Melanocyte of skin (primary cell): ENCODE measurements at places on chromosomes 16 and 17. TPM values are rescaled to one million over a fixed set of nuclear protein-coding genes. Genes with fewer than 3 reads are reported as not detected.

Gene NGFR
- total RNA-seq, result 10.0 and 13.3 TPM in 2 replicates

Gene ZP2
- not detected in 2 replicates for total RNA-seq

Gene RNF166
- total RNA-seq, result 12.0 and 13.0 TPM in 2 replicates

Gene TBC1D3E
- total RNA-seq, result 0.73 TPM in 1 of 2 replicates, not detected in the other

Gene MAF
- 20.3 and 30.2 TPM in 2 replicates for total RNA-seq

Gene IGSF6
- under 0.01 TPM in 1 of 2 replicates, not detected in the other for total RNA-seq

Gene LGALS9B
- not detected in 2 replicates for total RNA-seq

Gene NFE2L1
- total RNA-seq, result 67.9 and 89.2 TPM in 2 replicates

Gene MMP2
- total RNA-seq, result 113 and 142 TPM in 2 replicates

Gene IGFBP4
- 14.0 and 20.6 TPM in 2 replicates for total RNA-seq

Gene CFAP52
- total RNA-seq, result not detected in 2 replicates

Gene GOSR2
- total RNA-seq, result 28.2 and 35.3 TPM in 2 replicates

Gene RDM1
- 0.73 and 1.4 TPM in 2 replicates for total RNA-seq

Gene SOX15
- total RNA-seq, result 0.31 and 0.33 TPM in 2 replicates

Gene SPATA33
- 1.7 and 3.3 TPM in 2 replicates for total RNA-seq

Gene SDK2
- total RNA-seq, result 0.15 TPM in 1 of 2 replicates, not detected in the other

Gene ITGA2B
- total RNA-seq, result under 0.01 and 0.34 TPM in 2 replicates

Gene TANC2
- total RNA-seq, result 42.6 and 45.0 TPM in 2 replicates

Gene TP53TG3F
- total RNA-seq, result under 0.01 TPM in 1 of 2 replicates, not detected in the other

Gene GLIS2
- total RNA-seq, result under 0.01 and 0.33 TPM in 2 replicates

Gene CD300C
- total RNA-seq, result not detected in 2 replicates

Gene PNPO
- total RNA-seq, result 37.2 and 47.3 TPM in 2 replicates

Gene CPNE7
- total RNA-seq, result 7.2 and 31.0 TPM in 2 replicates

Gene AIPL1
- 0.34 TPM in 1 of 2 replicates, not detected in the other for total RNA-seq

Gene MFSD6L
- under 0.01 TPM in 1 of 2 replicates, not detected in the other for total RNA-seq

Gene ABCA9
- under 0.01 and 0.62 TPM in 2 replicates for total RNA-seq
